ENCODE measurements at places on chromosomes 13 and 19.

DNA sequence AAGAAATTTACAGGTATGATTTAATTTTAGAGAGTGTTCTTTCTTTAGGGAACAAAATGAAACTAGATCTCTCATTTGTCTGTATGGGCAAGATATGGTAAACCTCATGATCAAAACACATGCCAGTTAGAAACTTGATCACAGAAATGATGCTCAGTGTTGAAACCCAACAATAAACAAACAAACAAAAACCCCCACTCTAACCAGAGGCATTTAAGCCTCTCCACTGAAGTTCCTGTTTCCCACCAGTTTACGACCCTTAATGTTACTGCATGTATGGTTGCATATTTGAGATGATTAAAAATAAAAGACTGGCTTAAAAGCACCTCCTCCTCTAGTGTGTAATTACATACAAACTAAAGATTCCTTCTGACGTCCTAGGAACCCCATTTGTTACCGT is 293.3 kb upstream of the MAB21L1 start:
- DNase-seq: no peak

DNA sequence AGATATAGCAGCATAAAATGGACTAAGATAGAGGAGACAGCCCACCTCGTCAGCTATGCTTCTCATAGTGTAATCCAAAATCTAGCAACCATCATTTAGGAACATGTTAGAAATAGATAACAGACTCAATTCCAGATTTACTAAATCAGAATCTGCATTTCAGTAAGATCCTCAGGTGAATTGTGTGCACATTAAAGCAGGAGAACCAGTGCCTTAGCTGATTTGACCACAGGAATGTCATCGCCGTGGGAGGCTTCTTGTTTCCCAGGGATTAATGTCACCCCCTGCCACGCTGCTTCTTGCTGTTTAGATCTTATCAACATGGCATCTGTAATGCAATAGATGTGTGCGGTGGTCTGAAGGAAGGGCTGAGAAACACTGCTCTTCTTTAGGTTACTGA is 84.0 kb downstream of the GPC5 start:
- peak; percentile 28 for DNase-seq

DNA sequence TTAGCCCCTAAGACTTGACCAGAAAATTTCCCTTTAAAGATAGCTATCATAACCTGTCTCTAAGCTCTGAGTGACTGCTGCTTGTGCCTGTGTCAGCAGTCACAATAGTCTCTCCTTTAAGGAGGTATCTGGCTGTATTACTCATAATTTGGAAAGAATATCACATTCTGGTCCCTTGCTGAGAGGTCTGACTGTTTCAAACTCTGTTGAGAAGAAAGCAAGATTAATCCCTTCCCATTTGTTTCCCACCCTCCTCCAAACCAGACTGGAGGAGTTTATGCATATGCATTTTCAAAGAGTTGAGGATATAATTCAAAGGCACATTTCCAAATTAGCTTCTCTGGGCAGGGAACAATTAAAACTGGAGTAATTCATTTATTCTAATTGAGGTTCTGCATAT is 2.3 kb downstream of the HTR2A start:
- no peak for DNase-seq

DNA sequence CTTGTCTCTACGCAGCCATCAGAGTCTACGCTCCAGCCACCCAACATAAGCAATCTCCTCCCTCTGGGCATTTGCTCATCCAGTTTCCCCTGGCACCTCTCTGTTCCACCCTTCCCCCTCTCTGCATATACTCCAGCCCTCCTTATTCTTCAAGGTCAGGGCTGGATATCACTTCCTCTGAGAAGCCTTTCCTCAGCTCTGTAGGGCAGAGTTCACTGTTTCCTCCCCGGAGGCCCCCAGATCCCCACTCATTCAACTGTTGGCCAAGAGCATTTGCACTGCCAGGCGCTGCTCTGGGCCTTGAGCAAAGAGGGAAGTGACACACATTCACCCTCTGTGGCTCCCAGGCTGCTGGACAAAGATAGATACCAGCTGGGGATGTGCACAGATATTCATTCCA is 3.3 kb downstream of the FCGRT start:
- no peak for DNase-seq

DNA sequence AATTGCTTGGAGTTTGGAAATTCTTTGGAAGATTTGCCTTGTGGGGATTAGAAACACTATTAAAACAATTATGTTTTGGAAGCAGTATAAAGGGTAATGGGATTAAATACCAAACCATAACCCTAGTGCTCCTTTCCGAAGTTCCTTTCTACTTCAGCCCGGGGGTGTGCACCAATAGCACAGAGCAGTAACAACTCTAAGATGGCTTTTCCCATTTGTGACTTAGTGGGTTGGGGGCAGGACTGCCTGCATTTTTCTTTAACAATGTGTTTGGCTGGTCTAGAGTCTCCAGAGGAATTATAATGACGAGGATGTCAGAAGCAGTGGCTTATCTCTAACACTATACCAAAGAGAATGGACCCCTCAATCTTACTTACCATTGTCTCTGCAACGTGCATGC is 11.9 kb upstream of the IL17D start:
- no peak for DNase-seq

DNA sequence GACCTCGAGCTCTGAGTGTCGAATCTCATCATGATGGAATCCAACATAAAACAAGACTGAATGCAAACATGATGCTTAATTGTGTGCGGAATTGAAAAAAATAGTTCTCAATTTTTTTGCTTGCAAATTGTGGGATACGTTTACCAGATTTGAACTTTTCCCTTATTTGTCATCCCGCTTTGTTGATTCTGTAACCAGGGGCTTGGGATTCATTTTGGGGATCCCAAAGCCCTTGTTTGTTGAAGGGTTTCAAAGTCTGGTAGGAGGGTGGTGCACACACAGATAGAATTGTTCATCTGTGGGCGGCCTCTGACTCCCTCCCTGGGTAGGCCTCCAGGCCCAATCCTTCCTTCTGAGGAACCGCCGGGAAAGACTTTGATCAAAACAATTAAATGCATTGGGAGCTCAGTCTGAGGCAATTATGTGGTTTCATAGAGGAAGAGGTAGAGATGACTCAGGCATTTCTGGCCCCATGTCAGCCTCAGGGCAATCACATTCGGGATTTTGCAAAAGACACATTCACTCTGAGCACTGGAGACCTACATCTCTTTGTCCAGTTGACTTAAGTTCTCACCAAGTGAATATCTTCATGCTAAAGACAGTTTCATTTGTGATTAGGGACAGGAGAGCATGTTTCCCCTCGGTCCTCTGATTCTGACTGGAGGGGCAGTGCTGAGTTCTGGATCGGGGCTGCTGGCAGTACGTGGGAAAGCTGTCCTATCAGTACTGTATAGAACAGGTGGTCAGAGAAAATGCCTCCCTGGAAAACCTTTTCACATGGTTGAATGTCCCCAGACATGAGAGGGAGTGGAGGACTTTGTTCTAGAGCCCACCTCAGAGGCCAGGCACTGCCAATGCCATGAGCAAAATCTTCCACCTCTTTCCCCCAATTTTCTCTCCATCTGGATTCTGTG is 27.8 kb upstream of the IGFL4 start:
- no peak for DNase-seq

DNA sequence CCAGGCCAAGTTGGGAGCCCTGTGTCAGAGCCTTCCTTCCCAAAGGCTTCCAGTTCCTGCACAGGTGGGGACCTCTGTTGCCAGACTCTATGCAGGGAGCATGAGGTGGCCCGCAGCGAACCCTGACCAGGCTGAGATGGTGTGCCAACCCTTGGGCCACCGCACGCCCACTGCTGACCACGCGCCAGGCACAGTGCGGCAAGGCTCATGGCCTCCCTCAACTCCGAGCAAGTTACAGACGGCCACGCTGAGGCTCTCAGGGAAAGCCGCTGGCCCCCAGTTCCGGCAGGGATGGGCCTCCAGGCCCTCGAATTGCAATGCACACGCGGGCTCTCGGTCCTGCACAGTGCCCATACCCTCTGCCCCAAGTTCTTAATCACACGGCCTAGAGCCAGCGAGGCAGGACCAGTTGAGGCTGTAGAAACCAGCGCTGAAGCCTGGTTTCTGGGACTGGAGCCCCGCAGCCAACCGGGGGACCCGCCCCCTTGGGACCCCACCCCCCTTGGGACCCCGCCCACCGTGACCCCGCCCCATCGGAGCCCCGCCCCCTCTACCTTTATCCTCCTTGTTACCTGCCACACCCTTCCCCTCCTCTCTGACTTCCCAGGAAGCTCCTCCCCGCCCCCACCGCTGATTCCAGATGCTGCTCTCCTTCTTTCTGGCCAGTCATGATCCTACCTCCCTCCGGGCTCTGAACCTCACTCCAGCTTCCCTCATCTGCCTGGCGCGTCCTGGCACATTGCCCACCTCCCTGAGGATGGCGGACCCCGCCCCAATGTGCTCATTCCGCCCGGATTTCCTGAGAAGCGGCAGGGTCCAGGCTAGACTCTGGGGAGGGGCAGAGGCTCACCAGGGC is 6.0 kb downstream of the PEX11G start:
- no peak for DNase-seq

Data from non-pigmented ciliary epithelial cell (primary cell).